ENCODE measurements at places on chromosomes 12 and 14.

DNA sequence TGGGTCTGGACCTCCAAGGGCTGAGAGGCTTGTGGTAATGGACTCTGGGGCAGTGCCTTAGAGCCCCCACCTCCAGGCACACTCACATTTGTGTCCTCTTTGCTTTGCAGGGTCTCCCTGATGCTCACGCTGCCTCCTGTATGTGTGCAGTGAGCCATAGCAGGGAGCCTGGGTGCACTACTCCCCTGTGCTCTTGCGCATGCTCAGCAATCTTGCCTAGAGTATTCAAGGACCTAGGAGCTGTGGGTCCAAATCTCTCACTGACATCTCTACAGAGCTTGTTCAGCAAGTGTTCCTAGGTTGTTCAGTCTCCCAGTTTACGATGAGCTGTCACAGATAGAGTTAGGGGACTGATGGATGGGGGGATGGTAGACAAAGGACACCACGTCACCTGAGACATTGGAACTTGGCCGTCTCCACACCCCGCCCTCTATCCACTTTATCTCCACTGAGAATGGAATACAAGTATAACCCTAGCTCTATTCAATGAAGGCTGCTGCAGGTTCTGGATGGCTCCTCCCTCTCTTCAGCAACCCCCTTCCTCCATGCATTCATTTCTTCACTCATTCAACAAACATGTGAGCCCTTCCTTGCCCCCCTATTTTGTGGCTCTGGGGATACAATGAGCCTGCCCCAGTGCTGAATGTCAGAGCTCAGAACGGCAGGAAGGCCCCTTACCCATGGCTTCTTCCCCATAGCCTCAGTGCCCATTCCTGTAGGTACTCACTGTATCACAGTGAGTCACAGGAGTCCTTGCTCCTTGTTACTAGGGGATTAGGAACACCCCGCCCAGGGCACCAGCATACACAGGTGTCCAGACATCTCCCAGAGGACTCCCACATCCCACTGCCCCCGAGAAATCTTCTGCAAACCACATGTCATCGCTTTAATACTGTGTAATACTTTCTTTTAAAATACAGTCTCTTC lies 31.2 kb downstream of the FIGNL2 start:
- no peak for DNase-seq

DNA sequence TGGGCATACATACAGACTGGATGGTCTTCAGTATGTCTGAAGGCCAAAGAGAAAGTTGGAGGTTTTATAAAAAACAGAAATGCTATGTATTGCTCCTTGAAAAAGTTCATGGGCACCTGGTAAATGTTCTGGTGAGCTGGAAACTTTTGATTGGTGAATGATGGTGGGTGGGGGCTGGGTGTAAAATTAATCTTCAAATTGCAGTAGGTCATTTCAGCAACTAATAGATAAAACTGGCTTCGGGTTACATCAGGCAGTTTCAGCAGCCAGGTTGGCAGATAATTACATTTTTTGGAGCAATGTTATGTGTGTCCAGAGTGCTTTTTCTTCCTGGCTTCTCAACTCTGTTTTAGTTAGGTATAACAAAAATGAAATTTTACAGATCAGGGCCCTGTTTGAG lies 35.3 kb downstream of the SDR9C7 start:
- DNase-seq, result no peak

- DNase-seq, result no peak
Observed at GRCh38 chr12:115407723-115408122, 723.7 kb upstream of the TBX3 start.

- DNase-seq, result no peak
Observed at GRCh38 chr14:90609376-90609775, 206.9 kb downstream of the TTC7B start.

Measured in COR-L47 (cell line).